Activated CD4-positive, alpha-beta T cell treated with anti-CD3 and anti-CD28 coated beads for 4 hours (primary cell): ENCODE measurements at places on chromosomes 5 and 9.

- no peak for DNase-seq
These were observed 191.4 kb upstream of the SGCD start for GRCh38 chr5:156135531-156135930.

- no peak for DNase-seq
These were observed 238.8 kb downstream of the DMAC1 start for GRCh38 chr9:7560669-7561305.

DNA sequence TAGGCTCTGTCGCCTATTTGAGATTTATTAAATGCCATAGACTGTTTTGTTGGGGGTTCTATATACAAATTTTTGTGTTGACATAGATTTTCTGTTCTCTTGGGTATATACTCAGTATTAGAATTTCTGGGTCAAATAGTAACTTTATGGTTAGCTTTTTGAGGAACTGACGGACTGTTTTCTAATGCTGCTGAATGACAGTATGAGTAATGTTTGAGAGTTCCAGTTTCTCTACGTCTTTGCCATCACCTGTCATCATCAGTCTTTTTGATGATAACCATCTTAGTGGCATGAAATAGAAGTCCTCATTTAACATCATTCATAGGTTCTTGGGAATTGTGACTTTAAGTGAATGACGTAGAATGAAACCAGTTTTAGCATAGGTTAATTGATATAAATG, 60.1 kb downstream of the CCDC171 start:
- no peak for DNase-seq

DNA sequence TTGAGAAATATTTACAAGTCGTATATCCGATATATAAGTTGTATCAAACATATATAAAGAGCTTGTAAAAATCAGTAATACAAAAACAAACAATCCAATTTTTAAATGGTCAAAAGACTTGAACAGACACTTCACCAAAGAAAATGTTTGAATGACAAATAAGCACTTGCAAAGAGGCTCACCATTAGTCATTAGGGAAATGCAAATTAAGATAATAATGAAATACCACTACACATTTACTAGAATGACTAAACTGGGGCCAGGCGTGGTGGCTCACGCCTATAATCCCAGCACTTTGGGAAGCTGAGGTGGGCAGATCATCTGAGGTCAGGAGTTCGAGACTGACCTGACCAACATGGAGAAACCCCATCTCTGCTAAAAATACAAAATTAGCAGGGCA, 134.6 kb upstream of the HAND1 start:
- DNase-seq = no peak

DNA sequence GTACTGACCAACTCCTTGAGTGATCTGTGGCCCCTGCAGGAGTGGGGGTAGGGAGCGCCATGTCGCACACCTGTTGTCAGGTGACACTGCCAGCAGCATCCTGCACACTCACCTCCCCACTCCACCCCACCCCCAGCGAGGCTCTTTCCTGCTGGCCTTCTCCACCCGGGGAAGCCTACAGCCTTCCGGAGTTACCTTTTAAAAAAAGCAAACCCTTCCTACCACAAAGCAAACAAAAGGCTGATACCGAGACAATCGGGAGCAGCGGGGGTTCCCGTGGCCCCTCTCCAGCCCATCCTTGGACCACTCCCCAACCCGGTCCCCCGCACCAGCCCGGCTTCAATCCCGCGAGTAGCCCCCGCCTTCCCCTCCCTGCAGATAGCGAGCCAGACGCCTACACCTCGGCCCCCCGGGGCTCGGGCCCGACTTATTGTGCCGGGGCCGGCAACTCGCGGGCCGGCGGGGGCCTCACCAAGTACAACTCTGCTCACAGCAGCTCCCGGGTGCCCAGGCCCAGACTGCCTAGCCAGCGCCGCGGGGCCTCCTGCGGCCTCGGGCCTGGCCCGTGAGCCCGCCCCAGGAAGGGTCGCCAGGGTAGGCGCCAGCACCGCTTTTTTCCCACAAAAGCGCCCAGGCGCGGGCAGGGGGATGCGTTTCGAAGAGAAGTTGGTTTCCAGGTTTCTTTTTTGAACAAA, 724 bp downstream of the MACROH2A1 start:
- peak; percentile 29 for DNase-seq

- no peak for DNase-seq
These were observed 23.9 kb downstream of the LECT2 start for GRCh38 chr5:135930949-135931295.

DNA sequence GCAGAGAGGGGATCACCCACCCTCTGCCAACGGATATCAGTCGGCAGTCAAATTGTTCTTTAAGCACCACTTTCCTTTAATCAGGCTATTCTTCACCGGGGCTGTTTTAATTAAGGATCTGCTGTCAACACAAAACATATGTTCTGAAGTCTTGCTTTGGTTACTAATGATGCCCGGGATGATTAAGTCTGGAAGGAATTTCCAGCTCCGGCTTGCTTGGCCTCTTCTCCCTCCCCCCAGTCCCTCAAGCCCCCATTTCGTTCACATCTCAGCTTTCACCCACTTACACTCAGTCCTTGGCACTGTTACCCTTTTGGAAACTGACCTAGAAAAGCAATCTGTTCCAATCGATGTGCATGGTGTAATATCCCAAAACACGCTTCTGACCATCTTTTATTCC, 74.7 kb downstream of the MSX2 start:
- no peak for DNase-seq

DNA sequence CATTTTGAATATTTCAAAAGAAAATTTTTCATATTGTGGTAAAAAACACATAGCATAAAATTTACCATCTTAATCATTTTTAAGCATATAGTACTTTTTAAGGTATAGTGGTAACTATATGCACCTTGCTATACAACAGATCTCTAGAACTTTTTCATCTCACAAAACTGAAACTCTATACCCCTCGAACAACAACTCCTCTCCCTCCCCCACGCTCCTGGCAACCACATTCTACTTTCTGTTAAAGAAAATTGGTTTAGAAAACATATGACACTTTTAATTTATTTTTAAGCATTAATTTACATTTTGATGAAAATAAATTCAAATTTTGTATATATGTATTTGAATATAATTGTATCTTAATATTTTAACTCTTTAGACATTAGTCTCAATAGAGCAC, 147.2 kb upstream of the EFNA5 start:
- no peak for DNase-seq

DNA sequence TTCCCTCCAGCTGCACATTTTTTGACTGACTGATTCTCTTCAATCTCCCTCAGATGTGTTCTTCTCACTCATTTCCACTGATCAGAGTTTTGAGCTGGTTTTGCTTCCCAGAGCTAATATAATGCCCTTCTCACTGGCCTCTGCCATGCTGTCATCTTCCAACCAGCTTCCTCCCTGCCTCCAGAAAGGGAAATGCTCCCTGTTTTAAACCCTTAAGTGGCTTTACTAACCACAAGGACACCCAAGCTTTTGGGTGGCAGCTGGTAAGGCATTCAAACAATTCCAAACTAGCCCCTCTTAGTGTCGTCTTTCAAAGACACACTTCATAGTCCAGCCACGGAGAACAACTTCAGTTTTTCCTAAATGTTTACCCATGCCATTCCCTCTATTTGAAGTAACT, 172.5 kb downstream of the CRB2 start:
- no peak for DNase-seq

- no peak for DNase-seq
These were observed 24.5 kb upstream of the NRARP start for GRCh38 chr9:137326445-137327065.

DNA sequence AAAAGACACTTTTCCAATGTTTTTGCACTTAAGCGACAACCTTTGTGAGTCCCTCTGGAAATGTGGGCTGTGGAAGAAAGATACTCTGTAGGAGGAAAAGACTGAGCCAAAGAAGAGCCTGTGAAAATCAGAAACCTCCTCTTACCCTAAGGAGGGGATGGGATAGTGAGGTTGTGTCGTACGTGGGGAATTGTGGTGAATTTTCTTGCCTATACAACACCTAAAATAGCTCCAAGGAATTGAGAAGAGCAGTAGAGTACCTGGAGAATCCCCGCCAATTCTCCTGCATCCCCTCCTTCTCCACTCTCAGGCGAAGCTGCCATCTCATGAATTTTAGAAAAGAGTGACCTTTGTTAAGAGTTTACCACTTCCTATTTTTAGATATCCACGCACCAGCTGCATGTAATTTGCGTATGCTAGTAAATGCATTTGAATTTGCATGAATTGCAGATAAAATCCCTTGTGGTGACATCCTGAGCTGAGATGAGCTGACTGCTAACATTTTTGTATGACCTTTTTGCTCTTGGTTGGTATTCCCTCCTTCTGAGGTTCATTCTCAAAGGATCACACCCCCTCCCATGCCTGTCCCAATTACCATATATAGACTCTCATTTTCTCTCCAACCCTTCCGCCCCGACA, 147.2 kb downstream of the PCSK5 start:
- DNase-seq = no peak

DNA sequence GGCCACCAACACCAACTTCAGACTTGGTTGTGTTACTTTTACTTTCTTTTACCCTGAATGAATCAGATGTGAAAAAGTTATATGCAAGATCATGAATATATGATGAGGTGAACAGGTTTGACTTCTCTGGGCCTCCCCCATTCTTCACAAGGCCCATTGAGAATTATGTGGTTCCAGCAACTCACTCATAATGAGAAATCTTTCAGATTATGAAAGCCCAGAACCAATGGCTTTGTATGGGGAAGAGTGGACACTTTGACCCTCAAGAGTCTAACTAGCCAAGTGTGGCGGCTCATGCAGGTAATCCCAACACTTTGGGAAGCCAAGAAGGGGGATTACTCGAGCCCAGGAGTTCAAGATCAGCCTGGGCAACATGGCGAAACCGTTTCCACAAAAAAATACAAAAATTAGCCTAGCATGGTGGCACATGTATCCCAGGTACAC, 16.1 kb upstream of the LNPEP start:
- DNase-seq = no peak

DNA sequence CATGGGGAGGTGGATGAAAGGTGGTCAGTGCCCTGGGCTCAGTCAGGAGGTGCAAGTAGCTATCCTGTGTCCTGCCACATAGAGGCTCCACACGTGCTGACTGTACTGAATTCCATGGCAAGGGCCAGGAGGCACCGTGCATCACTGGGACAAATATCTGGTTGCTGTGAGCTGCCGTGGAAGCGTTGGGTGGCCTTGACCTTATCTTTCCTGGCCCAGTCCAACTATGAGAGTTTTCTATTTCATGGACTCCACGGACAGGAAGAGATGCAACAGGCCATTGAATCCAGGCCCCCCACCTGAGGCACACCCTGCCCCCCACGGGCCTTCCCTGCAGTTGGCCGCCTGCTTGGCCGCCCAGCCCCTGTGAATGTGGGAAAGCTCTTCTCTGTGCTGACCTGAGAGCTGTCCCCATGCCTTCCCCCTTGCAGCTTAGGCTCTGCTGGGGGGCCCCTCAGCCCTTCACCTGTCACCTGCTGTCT, 1.7 kb downstream of the GRHPR start:
- DNase-seq = no peak

DNA sequence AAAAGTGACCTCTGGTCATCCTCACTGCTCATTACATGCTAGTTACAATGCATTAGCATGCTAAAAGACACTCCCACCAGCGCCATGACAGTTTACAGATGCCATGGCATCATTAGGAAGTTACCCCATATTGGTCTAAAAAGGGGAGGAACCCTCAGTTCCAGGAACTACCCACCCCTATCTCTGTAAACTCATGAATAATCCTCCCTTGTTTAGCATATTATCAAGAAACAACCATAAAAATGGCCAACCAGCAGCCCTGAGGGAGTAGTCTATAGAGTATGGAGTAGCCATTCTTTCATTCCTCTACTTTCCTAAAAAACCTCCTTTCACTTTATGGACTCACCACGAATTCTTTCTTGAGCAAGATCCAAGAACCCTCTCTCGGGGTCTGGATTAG, 89.4 kb downstream of the ATPSCKMT start:
- no peak for DNase-seq
